ENCODE measurements at places on chromosomes 4 and X.

DNA sequence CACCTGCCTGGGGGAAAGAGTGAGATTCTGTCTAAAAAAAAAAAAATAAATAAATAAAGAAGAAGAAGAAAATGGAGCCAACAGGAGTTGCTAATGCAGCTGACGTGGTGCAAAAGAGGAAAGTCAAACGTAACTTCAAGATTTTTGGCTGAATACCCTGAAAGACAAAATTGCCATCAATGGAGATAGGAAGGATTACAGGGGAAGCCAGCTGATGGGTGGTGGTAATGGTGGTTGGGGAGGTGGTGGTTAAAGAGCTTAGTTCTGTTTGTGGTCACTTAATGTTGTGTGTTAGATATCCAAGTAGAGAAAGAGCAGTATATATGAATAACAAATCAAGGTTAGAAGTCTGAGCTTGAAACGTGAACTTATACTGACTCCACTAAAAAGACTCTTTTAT, 225.4 kb downstream of the ARHGAP24 start:
- no peak for DNase-seq

GRCh38 chr4:176671532-176671931, 121.2 kb downstream of the VEGFC start:
- no peak for DNase-seq

- no peak for DNase-seq
These were observed 24.5 kb upstream of the KDM5C start for GRCh38 chrX:53249408-53250042.

DNA sequence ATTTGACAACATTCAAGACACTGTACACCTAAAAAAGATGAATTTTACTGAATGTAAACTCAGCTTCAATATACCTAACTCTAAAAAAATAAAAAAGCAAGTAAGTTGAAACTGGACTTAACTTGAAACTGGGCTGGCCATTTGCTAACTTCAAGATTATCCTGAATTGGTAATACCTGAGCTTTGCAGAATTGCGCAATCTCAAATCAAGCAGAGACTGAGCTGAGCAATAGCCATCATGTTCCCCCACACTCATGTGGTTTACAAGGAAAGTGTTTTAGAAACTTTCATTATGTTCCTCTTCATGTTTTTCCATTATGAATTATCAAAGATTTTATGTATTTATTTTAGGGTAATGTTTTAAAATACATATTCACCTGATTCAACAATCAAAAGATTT, 38.7 kb downstream of the ANXA5 start:
- no peak for DNase-seq
